ENCODE measurements at places on chromosomes 11 and 22.

- DNase-seq, result peak; percentile 18
These were observed 3.6 kb upstream of the ARRB1 start for GRCh38 chr11:75355051-75355450.

DNA sequence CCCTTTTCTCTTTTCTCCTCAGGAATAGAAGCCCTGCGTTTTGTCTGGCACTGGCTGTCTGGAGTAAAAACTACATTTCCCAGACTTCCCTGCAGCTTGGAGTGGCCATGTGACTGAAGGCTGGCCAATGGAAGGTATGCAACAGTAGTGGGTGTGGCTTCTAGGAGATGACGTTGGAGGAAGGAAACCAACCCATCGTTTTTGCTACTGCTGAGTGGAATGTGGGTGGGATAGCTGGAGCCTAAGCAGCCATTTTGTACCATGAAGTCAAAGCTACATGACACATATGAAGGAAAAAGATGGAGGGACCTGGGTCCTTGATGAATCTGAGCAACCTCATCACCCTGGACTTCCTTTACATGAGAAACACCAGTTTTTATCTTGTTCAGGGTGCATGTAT is 19.6 kb downstream of the FGF3 start:
- peak; percentile 3 for DNase-seq

DNA sequence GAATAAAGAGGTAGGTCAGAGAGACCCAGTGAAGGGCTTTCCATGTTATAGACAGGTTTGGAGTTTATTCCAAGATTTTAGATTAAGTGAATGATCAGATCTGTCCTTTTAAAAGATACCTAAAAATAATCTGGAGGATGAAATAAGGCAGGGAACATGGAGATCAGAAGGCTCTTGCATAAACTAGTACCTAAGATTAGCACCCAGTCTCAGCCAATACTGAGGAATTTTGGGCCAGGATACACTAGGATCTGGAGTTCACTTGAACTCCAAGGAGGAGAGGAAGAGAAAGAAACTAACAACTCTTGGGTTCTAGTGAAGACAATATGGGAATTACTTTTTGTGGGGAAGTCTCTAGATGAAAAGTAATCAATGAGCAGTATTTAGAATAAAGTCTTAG is 47.9 kb upstream of the RAPSN start:
- DNase-seq, result no peak

DNA sequence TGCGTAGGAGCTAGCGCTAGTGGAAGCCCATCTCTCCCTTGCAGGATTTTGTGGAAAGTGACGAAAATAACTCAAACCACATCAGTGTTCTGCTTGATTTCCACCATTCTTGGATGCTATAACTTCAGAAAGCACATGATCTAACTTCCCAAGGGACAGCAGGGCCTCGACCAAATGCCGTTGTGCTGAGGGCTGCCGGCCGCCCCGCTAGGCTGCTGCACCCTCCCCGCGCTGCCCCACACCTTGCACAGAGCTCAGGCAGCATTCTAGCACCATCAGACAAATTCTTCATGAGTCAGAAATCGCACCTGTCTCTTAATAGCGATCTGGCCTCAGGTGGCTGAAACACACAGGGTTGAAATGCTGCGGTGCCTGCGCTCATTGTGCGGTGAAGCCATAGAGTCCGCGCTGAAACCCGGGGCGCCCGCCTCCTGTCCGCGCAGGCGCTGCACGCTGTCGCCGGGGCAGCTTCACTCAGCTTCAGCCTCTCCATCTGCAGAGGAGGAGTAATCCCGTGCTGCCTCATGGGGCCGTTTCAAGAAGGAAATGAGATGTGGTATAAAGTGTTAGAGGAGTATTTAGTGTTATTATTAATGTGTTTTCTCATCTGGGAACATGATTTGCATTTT is 59.2 kb upstream of the B3GAT1 start:
- no peak for DNase-seq

GRCh38 chr22:19577422-19577966 is 53.3 kb upstream of the CLDN5 start:
- no peak for DNase-seq

DNA sequence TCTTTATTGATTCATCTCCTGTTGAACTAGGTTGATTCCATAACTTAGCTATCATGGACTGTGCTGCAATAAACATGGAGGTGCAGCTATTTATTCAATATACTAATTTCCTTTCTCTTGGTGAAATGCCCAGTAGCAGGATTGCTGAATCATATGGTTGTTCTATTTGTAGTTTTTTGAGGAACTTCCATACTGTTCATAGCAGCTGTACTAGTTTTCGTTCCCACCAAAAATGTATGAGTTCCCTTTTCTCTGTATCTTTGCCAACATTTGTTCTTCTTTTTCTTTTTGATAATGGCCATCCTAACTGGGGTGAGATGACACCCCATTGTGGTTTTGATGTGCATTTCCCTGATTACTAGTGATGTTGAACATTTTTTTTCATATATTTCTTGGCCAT is 87.2 kb upstream of the NAV2 start:
- no peak for DNase-seq

DNA sequence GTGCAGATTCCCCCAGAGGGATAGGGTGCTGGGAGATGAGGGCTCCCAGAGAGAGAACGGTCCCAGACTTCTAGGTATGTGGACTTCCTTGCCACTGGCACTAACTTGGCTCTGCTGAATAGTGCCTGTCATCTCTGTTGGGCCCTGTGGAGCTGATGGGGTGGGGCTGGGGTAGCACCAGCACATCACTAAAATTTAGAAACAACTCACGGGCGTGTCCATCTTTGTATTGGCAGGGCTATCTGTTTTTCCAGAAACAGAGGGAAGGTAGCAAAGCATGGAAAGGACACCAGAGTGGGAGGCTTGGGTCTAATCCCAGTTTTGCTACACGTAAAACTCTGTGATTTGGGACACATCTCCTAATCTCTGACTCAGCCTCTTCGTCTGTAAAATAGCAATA is 25.8 kb downstream of the SWAP70 start:
- no peak for DNase-seq

DNA sequence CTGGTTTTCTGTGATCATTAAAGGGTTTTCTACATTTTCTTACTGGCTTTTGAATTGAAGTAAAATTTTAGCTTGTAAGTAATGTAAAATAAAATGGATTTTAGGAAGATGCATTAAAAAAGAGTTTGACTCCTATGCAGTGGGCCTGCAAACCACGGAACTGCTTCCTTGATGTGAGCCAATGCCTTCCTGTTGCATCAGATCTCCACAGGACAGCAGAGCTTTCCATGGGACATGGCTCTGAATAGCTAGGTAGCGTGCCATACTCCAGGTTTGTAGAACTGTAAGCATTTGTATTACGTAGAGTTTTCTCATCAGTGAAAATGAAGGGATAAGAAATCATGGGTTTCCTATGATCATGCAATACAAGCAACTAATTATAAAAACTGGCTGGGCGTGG is 133.4 kb downstream of the SWAP70 start:
- no peak for DNase-seq

- DNase-seq, result no peak
These were observed 79.9 kb upstream of the DRD2 start for GRCh38 chr11:113555071-113555619.

DNA sequence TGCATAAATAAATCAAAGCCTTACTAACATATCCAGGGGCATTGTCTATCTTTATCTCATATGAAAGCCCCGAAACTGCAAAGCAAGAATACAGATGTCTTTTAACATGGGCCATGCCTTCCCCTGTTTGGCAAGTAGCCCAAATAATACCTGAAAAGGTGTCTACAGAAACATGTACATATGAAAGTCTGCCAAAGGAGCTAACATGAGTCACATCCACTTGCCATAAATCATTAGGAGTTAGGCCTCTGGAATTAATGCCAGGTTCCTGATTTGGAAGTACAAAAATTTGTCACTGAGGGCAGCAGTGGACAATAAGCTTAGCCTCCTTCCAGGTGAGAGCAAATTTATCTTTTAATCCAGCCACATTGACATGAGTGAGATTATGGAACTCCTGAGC is 85.5 kb upstream of the PGR start:
- no peak for DNase-seq

GRCh38 chr22:22060200-22061084 is 77.9 kb upstream of the TOP3B start:
- DNase-seq, result peak; percentile 74

DNA sequence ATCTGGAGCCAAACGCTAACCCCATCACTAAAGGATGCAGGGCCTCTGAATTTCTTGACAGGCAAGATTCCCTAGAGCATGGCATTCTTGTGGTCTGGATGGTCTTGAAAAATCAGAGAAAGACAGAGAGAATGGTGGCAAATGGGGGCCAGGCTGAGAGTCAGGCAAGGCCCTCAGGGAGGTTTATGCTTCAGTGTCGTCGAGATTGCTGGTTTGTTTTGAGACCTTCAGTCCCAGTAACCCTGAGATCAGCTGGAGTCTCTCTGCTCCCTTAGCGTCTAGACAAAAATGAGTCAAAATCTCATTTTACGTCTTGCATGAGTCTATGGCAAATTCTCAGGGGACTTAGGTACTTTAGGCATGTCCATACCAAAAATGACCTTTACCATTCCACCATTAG is 539.3 kb downstream of the SOX6 start:
- no peak for DNase-seq

GRCh38 chr11:359181-359714 is 10.1 kb upstream of the B4GALNT4 start:
- peak; percentile 20 for DNase-seq

Data from mucosa of descending colon (tissue), 3 donors.